ENCODE measurements at places on chromosomes 3 and 15. TPM values are rescaled to one million over a fixed set of nuclear protein-coding genes. Genes with fewer than 3 reads are reported as not detected.

GRCh38 chr15:48090115-48090514 lies 30.7 kb upstream of the SLC24A5 start:
- DNase-seq = no peak

- no peak for DNase-seq
These were observed 11.7 kb upstream of the TCF12 start for GRCh38 chr15:56906766-56907165.

DNA sequence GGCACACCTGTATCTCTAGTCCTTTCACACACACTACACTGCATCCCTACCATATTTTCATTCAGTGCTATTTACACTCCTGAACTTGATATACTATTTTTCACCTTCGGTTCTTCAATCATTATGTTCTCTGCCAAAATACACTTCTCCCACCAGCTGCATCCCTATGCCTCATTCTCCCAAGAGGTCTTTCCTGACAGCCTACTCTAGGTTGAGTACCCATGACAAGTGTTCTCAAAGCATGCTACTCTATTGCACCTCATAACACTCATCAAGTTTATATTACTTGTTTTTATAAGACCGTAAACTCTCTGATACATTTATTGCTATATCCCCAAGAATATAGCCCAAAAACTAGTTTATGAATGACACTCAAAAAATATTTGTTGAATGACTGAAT lies 549.5 kb downstream of the PYDC2 start:
- DNase-seq = no peak

The GNB4 gene
- 17.3 TPM for polyA plus RNA-seq

The EPHA3 gene
- 2.3 TPM for polyA plus RNA-seq

The STXBP5L gene
- polyA plus RNA-seq = 2.8 TPM

The IL5RA gene
- 0.63 TPM for polyA plus RNA-seq

Measured in ovary (tissue), 10 donors.